Stimulated activated CD4-positive, alpha-beta T cell treated with anti-CD3 and anti-CD28 coated beads, Interleukin-2, amount 100 ng/mL, for 4 hours (primary cell): ENCODE measurements at places on chromosomes 4 and X.

- DNase-seq = no peak
These were observed 251.1 kb downstream of the GLUD2 start for GRCh38 chrX:121298499-121298898.

DNA sequence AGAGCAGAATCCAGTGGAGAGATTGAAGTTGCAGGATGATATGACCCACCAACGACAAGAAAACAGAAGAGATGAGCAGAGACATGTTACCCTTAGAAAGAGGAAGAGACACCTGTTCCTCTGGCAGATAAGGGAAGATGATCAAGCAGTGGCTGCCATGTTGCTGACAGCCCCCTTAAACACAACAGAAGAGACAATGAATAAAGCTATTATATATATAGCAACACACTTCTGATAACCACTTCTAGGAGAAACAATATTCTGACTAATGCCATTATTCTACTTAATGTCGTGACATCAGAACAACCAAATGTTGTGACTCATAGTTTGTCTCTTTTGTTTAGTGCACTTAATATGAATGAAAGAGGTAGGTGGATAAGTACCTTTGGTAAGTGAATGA lies 44.9 kb downstream of the SH3RF1 start:
- no peak for DNase-seq

- no peak for DNase-seq
These were observed 52.1 kb upstream of the STOX2 start for GRCh38 chr4:183852910-183853547.

GRCh38 chrX:55907968-55908607 lies 190.5 kb downstream of the RRAGB start:
- peak; percentile 9 for DNase-seq

GRCh38 chr4:186778134-186778533 lies 54.5 kb upstream of the FAT1 start:
- DNase-seq = no peak

DNA sequence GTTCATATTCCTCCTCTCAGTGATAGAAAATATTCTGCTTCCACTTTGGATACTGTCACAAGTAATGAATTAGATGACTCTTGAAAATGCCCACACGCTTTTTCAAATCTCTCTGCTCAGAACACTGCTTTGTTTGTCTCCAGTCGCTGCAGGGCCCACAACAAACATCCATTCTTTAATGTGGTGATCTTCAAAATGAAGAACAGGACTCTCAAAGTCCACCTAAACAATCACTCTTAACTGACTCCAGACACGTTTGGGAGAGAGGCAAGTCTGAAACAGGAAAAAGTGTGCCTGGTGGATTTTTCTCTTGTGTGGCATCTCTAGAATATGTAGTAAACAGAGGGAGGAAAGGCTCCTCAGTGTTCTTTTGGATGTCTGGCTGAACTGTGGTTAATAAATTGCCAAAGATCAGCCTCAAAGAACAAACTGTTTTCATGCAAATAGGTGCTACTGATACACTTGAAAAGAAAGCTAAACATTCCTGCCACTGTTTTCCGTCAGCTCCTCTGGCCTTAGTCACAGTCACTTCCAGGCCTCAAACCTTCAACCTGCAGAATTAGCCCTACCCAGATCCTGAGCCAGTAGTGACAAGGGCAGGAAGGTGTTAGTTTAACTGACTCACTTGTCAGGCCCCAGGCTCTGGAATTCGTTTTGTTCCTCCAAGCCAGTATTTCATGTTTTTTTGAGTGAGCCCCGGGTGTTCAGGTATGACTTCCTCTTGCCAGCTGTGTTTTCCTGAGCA lies 259.6 kb upstream of the GPC4 start:
- DNase-seq = no peak

- DNase-seq = no peak
These were observed 400.2 kb downstream of the MAGEE1 start for GRCh38 chrX:76827672-76828071.

DNA sequence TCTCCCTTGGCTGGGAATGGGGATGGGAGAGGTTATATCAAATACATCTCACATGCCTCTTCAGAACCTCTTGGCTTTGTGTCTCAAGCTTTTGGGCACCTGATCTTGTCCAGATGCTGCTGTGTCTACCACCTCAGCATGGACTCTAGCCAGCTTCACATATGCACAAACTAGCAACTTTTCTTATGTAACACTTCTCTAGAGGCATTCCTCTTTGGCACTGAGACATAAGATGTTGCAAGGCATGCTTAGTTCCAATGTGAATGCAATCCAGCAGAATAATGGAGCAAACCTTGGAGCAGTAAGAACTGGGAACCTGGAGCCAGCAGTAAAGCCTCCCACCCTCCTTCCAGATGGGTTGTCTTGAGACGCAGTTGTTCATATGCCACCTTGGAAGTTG lies 113.4 kb upstream of the TMEM47 start:
- DNase-seq = no peak

GRCh38 chr4:135050086-135050717 lies 848.6 kb upstream of the PABPC4L start:
- DNase-seq = no peak

DNA sequence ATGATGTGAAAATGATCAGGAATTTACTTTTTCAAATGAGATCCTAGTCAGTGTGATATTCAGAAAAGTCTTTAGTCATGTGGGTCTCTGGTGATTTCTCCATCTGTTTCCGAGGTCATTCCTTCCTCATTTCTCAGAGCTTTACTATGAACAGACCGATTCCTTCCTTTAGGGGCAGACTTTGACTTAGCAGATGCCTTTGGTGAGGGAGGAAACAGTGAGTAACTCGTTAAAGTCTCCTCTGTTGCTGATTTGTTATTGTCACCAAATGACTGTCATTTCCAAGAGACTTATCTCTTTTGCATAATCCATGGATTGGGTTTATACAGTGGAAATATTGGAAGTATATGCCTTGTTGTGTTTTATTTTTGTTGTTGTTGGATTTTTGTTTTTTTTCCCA lies 76.2 kb upstream of the CD99 start:
- DNase-seq = no peak

- DNase-seq = no peak
These were observed 137.7 kb upstream of the FAT1 start for GRCh38 chr4:186861317-186861716.

GRCh38 chrX:17706676-17707075 lies 30.6 kb upstream of the SCML1 start:
- no peak for DNase-seq

- no peak for DNase-seq
These were observed 38.7 kb upstream of the MXD4 start for GRCh38 chr4:2300431-2301224.

- DNase-seq = no peak
These were observed 28.1 kb downstream of the FGF2 start for GRCh38 chr4:122854447-122855352.

GRCh38 chr4:18536428-18536827 lies 514.9 kb upstream of the LCORL start:
- no peak for DNase-seq

GRCh38 chr4:77777135-77777807 lies 41.9 kb downstream of the CNOT6L start:
- no peak for DNase-seq

- DNase-seq = no peak
These were observed 325.0 kb upstream of the HAND2 start for GRCh38 chr4:173855015-173855414.

GRCh38 chr4:121278811-121279368 lies 101.9 kb downstream of the QRFPR start:
- no peak for DNase-seq

DNA sequence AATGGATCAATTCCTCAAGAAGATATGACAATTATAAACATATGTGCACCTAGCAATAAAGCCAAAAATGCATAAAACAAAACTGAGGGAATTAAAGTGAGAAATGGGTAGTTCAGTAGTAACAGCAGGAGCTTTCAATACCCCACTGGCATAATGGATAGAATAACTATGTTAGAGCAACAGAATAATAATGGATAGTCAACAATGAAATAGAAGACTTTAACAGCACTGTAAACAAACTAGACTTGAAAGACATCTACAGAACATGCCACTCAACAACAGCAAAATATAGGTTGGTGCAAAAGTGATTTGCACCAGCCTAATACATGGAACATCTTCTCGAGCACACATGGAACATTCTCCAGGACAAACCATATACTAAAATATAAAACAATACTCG lies 20.0 kb upstream of the MBNL3 start:
- DNase-seq = no peak

GRCh38 chr4:56637791-56638190 lies 43.3 kb downstream of the HOPX start:
- DNase-seq = no peak

DNA sequence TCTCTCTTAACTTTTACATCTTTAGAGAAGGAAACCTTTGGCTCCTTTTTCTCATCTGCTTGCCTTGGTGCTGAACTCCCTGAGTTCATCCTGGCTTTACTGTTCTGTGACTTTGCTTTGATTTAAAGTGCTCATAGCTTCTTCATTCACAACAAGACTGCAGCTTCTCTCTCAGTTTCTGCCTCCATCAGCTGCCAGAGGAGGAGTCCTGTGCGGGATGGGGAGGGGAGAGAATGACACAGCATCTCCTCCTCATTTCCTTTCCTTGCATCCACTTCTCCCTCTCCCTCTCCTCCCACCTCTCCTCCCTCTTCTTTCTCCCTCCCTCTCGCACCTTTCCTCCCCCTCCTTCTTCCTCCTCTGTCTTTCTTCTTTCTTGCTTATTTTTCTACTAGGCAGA lies 42.0 kb downstream of the CBLL2 start:
- no peak for DNase-seq

GRCh38 chrX:101550751-101551379 lies 518 bp downstream of the ARMCX1 start:
- no peak for DNase-seq

GRCh38 chr4:148998719-148999118 lies 556.5 kb upstream of the NR3C2 start:
- no peak for DNase-seq

- peak; percentile 42 for DNase-seq
These were observed 29.5 kb downstream of the MSL3 start for GRCh38 chrX:11787564-11787963.

DNA sequence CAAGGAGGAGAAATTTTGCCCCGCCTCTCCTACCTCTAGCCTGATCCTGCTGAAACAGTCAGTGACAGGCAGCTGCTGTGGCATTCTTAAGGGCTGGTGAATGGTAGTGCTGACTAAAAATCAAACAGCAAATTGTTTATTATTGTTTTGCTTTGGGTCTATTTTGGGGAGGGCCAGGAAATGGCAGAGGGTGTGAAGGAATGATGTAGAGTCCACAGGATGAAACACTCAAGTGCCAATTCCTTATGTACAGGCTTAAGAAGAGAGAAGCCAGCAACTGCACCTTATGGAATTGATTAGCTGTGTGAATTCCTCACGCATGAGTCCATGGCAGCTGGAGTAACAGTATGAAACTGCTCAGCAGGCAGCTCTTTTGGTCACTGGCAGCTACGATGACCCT lies 39.7 kb downstream of the VEGFC start:
- DNase-seq = no peak

- DNase-seq = no peak
These were observed 72.5 kb downstream of the RGS12 start for GRCh38 chr4:3365326-3365725.

DNA sequence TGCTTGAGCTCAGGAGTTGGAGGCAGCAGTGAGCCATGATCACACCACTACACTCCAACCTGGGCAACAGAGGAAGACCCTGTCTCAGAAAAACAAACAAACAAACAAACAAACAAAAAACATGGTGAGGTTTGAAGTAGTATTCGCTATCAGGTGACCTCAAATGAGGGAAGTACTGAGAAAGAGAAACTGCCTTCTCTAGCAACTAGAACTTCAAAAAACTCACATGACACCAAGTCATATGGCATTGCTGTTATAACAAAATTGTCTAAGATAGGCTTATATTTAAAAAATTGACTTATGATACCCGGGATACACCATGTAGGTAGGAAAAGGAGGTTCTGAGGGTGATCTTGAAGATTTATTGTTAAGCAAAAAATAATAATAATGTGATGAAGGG lies 10.3 kb downstream of the MPP1 start:
- no peak for DNase-seq

- DNase-seq = no peak
These were observed 2.6 kb upstream of the HPGDS start for GRCh38 chr4:94345266-94345665.

GRCh38 chrX:104502460-104502859 lies 63.5 kb upstream of the IL1RAPL2 start:
- no peak for DNase-seq

- no peak for DNase-seq
These were observed at the start of gene PDGFC for GRCh38 chr4:156971676-156972378. PDGFC (minus strand) TSS chr4:156971799; CDS start chr4:156970903, 896 bp downstream.

GRCh38 chr4:6196871-6197270 lies 3.5 kb downstream of the JAKMIP1 start:
- no peak for DNase-seq

DNA sequence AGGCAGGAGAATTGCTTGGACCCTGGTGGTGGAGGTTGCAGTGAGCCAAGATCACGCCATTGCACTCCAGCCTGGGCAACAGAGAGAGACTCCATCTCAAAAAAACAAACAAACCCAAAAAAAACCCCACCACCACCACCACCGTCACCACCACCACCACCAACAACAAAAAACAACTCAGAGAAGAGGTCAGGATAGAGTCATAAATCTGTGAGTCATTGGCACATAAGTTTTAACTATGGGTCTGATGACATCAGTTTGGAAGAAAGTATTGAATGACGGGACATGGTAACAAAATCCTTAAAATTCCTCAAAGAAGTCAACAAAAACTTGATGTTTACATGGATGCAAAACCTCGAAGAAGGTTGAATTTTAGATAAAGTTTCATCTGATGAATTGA lies 288.0 kb upstream of the SFRP2 start:
- no peak for DNase-seq

DNA sequence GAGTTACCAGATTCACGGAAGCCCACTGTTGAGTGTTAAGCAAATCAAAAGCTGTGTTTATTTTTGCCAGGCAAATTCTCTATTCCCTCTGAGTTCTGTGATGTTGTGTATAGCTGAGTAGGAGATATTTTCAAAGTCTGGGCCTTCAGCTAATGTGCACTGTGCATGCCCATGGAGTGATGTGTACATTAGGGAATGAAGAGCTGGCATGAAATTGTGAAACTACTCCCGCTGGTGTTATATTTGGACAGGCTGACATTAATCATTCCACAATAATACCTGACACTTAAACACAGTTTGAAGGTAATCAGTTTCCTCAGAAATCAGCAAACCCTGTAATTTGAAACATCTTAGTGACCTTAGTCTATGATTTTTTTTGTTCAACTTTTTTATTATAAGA lies 88.1 kb upstream of the MBNL3 start:
- DNase-seq = no peak

DNA sequence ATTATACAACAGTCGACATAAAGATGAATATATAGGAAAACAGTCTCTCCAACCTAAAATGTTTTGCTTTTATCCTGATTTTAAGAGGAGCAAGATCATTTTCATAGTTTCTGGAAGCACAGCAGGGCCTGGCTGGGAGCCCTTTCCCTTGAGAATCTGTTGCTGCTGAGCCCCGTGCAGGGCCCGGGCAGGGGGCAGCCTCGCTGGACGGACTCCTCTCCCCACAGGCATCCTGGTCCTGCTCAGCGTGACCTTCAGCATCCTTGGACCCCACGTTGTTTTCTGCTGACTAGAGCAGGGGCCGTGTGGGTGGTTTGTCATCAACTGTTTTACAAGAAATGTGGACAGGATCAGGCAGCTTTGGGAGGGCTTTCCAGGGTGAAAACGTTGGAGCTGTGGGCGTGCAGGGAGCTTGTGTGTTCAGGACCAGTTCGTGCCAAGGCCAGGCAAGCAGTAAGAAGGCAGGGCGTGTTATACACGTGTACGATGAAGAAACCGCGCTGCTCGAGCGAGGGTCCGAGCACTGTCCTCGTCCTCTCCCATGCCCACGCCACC lies 25.0 kb downstream of the CPZ start:
- no peak for DNase-seq

- no peak for DNase-seq
These were observed 43.2 kb upstream of the NKX1-1 start for GRCh38 chr4:1449475-1449832.

- DNase-seq = no peak
These were observed 47.9 kb downstream of the CHIC2 start for GRCh38 chr4:54016504-54016903.
